ENCODE measurements at places on chromosomes 3 and 15.

DNA sequence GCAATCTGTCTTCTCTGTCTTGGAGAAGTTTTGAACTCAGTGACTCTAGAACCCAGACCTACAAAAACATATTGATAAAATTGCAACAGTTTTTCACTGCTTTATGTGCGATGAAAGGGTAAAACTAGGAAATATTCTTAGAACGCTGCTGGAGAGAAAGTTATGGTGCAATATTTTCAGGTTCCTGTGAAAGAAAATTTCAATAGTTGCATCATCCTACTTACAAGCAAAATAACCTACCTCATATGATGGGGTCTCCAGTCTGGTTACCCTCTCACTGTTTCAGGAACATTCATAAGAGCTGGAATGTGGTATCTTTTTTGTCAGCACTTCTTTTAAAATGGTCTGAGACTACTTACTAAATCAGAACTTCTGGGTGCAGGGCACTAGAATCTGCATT, 27.1 kb downstream of the GATM start:
- no peak for DNase-seq

DNA sequence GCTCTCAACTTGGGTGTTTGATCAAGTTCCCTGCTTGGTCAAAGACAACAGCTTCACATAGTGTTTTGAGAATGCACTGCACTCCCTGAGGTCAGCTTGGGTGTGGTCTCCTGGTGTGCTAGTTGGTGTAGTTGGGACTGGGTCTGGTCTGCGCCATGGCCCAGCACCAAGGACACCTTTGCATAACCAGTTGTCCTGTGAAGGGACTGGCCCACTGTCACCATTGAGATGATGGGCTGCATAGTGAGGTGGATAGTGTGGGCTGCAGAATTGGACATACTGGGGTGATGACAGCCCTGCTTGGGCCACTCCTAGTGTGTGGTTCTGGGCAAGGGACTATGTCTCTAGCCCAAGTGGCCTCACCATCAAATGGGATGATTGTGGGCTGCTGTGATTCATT, 9.5 kb downstream of the RPSA start:
- no peak for DNase-seq

DNA sequence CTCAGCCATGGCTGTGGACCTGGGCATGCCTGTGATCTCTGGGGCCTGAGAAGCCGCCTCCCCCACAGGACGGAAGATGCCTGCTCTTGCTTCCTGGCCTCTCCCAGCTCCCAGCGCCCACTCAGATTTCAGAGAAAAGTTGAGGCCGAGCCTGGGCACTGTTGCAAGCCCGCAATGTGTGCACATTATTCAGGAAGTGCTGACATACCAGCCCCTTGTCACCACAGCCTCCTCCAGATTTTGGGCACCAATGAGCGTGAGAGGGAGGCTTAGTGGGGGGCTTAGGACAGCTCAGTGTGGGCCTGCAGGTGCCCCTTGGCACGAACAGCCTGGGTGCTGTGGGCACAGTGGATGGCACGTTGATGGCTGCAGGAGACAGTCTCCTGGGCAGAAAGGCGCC, 1400.9 kb upstream of the ALCAM start:
- DNase-seq: no peak

GRCh38 chr15:25244731-25245585, 193.9 kb downstream of the UBE3A start:
- no peak for DNase-seq

GRCh38 chr3:106428565-106428994, 559.8 kb upstream of the CBLB start:
- no peak for DNase-seq

- no peak for DNase-seq
Observed at GRCh38 chr3:147372525-147373027, 33.8 kb downstream of the ZIC4 start.

DNA sequence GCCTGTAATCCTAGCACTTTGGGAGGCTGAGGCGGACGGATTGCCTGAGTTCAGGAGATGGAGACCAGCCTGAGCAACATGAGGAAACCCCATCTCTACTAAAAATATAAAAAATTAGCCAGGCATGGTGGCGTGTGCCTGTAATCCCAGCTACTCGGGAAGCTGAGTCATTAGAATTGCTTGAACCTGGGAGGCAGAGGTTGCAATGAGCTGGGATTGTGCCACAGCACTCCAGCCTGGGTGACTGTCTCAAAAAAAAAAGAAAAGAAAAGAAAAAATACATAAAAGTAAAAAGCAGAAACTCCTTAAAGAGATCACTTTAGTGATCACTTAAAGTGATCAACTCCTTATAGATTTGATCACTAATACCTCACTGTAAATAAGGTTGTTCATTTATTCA, 78.0 kb downstream of the GMPS start:
- DNase-seq: no peak

GRCh38 chr3:130606336-130606735, 89.4 kb downstream of the COL6A6 start:
- DNase-seq: no peak

- no peak for DNase-seq
Observed at GRCh38 chr3:197259096-197259495, 39.3 kb downstream of the DLG1 start.

GRCh38 chr3:172808969-172809546, 58.5 kb downstream of the ECT2 start:
- peak; percentile 31 for DNase-seq

DNA sequence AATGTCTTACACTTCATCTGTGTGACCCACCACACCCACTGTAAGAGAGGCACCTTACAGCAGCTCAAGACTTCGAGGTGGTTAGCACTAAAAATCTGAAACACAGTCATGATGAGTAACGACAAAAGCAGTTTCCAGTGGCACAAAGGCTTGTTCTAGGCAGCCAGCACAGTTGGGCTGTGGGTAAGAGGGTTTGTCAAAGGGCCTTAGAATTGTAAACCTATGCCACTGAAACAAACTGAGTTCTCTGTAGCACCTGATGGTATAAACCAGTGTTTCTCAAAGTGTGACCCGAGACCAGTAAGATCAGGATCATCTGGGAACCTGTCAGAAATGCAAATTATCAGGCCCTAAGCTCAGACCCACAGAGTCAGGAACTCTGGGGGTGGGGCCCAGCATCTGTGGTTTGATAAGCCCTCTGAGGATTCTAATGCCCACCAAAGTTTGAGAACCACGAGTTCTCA, 36.5 kb downstream of the DAPK2 start:
- no peak for DNase-seq

- no peak for DNase-seq
Observed at GRCh38 chr15:71746719-71747118, 63.6 kb upstream of the NR2E3 start.

DNA sequence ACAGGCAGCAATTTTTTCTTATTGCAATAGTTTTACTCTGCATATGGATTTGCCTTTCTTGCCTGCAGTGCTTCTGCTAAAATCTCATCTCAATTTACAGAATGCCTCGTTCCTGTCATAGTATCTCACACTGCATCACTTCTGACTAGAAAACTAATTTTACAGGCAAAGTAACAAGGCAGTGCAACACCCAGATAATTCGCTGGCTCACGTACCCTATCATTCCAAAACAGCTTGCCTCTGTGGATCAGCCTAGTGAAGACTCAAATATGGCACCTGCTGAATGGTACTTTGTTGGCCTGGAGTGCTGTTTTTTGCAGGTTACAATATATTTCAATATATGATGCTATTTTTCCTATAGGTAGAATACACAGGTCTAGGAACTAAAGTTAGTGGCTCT, 5.3 kb downstream of the EIF5A2 start:
- no peak for DNase-seq

DNA sequence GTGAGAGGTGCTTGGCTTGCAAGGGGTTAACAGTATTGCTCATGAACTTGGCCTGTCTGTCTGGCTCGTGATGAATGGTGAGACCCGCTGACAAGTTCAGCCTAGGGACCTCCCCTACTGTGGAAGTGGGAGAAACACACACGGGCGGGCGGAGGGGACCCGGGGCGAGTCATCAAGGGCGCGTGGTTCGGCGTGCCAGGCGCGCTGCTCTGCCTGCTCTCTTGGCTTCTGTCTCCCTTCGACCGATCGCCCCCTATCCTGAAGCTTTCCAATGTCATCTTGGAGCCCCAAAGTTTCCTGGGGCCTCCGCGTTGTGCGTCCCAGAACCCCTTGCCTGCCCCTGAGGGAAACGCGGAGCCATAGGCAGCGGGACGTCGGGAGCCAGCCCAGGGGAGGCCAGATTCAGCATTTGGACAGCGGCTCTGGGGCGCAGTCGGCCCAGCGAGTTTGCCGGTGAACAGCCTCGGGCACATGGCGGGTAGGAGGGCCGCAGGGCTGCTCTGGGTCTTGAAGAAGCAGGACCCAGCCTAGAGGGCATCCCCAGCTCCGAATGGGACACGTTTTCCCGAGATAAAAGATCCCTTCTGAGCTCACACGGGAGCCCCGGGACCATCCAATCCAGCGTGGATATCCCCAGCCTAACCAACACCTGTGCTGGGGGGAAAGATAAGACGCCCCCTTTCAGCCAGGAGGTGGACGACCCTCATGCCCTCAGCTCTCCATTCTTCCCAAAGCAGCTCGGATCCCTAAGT, 27.0 kb upstream of the POLG start:
- DNase-seq: peak; percentile 78
